ENCODE measurements at places on chromosomes 3 and 15. TPM values are rescaled to one million over a fixed set of nuclear protein-coding genes. Genes with fewer than 3 reads are reported as not detected.

The RPL14 gene
- 2,782 TPM for total RNA-seq

The UBE3A gene
- total RNA-seq, result 107 TPM

DNA sequence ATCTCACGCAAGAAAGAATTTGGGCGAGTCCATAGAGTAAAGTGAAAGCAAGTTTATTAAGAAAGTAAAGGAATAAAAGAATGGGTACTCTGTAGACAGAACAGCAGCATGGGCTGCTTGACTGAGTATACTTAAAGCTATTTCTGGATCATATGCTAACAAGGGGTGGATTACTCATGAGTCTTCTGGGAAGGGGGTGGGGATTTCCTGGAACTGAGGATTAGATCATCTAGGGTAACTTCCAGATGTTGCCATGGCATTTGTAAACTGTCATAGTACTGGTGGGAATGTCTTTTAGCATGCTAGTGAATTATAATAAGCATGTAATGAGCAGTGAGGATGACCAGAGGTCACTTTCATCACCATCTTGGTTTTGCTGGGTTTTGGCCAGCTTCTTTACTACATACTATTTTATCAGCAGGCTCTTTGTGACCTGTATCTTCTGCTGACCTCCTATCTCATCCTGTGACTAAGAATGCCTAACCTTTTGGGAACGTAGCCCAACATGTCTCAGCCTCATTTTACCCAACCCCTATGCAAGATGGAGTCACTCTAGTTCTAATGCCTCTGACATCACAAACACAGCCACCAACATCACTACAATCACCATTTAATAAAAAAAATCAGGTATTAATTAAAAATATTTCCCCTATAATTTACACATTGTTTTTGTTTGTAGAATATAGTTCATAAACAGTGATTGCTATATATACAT, 890.7 kb upstream of the EPHA6 start:
- DNase-seq, result peak; percentile 29

DNA sequence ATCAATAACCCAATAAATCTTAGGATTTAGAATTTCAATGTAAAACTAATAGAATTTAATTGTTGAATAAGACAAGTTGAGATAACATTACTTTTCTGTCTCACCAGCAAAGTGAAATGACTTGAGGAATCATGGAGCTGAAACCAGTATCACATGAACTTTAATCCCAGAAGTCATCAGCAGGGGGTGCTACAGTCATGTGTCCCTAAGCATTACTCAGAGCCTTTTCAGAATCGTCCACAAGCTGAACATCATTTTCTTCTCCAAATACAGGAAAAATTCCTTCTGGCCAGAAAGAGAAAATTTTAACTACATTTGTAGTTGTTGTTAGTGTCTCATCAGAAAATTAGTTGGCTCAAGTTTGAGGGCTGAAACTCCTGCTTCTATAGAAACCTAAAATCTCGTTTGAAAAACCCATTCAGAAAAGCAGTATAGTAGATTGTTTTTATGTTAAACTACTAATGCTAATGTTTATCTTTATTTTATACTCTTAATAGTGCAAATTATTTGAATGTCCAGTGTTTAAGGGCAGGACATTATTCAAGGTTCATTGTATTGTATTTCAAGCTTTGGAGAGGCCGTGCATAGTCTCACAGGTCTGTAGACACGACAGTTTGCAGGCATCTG, 384.1 kb downstream of the PLOD2 start:
- peak; percentile 5 for DNase-seq

DNA sequence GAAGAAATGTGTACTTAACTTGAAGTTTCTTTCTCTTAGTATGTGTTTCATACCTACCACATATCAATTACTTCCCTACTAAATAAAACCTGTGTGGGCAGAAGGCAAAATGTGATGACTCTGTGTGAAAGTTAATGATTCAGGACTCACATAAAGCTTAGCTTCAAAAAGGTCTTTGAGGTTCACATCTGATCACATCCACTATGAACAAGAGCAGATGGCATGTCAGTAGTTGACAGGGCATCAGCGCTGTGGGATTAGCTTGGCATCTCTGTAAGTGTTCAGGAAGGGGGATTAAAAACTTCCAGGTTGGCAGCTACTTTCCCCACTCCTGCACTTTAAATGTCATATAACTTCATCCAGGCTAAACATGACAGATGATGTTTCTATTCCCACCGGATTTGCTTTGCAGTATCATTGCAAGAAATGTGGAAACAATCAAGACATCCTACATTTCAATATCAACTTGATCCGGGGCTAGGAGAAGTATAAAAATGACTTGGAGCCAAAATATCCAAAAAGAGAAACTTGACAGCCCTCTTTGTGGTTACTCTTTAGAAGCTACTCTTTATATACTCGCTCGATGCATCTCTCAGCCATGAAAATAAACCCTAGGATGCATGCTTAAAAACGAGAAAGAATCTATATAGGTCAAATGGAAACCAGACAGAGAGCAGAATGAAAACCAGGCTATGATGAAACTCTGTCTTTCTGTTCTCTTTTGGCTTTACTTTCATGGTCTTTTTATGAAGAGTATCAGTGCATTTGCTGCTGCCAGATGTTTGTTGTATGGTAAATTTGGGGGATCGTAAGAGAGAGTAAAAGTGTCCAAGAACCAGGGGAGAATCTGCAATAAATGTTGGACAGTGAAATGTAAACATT, 273.1 kb upstream of the ALCAM start:
- no peak for DNase-seq

DNA sequence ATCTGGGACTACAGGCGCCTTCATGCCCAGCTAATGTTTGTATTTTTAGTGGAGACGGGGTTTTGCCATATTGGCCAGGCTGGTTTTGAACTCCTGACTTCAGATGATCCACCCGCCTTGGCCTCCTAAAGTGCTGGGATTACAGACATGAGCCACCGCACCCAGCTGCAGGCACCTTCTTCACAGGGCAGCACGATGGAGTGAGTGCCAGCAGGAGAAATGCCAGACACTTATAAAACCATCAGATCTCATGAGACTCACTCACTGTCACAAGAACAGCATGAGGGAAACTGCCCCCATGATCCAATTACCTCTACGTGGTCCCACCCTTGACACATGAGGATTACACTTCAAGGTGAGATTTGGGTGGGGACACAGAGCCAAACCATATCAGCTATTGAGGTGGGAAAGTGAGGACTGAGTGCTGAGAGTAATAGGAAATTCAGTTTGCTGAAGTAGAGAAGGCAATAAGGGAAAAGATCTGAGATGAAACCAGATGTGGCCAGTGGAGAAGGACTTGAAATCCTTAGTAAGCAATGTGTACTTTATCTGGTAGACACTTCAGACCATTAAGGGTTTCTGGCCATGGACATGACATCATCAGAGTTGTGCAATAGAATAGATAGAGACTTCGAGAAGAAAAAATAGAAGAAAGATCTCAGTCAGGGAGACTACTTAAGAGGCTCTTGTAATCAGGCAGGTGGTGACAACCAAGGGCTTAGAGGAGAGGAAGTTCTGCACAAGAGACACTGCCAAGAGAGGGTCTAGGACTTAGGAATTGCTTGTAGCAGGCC, 18.1 kb upstream of the ATP13A5 start:
- no peak for DNase-seq

DNA sequence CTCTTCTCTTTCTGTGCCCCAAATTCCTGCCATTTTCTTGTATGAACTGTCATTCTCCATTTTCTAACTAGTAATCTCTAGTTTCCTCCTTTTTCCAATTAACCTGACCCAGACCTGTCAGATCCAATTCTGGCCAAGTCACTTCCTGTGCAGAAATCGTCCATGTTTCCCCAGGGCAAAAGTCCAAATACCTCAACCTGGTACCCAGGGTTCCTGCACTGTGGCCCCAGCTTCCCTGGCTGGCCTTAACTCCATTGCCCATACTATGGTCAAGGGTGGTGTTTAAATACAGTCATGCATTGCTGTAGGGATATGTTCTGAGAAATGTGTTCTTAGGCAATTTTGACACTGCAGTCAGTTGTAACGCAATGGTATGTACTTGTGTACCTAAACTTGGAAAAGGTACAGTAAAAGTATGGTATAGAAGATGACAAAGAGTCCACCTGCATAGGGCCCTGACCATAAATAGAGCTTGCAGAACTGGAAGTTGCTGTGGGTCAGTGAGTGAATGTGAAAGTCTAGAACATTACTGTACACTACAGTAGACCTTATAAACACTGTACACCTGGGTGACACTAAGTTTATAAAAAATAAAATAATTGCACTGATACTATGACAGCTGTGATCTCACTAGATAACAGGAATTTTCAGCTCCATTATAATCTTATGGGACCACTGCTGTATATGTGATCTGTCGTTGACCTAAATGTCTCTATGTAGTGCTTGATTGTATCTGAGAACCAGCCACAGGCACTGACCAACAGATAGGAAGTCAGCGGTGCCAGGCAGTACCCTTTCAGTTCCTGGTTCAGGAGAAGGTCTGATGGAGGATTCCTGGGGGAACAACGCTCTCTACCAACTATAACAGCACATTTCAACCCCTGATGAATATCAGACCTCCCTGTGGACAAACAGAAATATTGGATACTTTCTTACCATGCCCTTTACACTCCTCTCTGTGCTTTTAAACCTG, 336.1 kb upstream of the PROK2 start:
- no peak for DNase-seq

DNA sequence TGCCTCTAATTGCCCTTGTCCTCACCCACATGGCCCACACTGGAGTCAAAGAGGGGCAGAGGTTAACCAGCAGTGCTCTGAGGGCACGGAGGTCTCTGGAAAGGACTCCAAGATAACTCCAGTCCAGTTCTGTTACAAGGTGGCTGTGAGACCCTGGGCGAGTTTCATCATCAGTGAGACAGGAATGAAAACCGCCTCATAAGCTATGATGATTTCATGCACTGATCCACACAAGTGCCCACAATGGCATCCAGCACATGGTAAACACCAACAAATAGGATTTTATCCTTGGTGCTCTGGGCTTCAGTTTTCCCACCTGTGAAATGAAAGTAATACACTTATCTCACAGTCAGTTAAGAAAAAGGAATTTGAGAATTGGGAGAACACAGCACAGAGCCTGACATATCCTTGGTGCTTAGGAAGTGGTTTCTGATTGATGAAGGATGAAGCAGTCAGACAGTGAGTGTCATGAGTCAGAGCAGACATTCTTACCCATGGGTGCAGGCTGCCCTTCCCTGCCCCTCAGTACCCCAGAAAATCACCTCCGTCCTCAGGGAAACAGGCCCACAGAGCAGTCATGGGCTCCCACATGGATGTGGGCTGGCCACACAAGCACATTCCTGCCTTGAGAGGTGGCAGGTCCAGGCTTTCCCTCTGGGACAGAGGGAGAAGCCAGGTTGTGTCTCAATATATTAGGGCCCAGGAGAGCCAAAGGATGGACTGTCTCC, 48.4 kb downstream of the DAPK2 start:
- DNase-seq, result no peak

- no peak for DNase-seq
Measured at GRCh38 chr3:29760226-29760685, 479.4 kb downstream of the RBMS3 start.

DNA sequence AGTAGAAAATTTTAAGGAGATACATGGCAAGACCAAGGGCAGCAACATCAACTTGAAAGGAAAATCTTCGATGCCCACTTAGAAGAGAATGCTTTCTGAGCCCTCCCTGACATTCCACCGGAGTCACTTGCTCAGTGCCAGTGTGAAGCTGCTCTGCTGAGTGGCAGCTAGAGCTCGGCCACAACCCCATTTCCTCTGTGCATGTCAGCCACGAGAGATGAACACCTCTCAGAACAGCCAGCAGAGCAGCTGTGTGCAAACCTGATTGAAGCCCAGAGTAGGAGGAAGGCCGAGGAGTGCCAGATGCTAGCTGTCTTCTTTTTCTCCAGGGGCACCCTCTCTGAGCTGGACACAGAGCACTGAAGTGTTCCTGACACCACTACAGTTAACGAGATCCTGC, 12.2 kb downstream of the TARS3 start:
- no peak for DNase-seq

GRCh38 chr3:32186876-32187275, 51.6 kb upstream of the CMTM8 start:
- no peak for DNase-seq

All from activated T-cell treated with anti-CD3 and anti-CD28 coated beads, Interleukin-2, amount 50 U/mL, for 72 hours (primary cell).